ENCODE measurements at places on chromosomes 1 and 21.

DNA sequence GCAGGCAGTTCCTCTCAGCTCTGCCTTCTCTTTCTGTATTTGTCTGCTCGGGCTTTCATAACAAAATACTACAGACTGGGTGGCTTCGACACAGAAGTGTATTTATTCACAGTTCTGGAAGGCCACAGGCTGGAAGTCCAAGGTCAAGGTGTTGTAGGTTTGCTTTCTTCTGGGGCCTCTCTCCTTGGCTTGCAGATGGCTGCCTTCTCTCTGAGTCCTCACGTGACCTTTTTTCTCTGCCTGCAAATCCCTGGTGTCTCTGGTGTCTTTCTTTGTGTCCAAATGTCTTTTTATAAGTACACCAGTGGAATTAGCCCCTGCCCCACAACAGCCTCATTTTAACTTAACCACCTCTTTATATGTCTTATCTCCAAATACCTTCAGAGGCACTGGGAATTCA, 250.0 kb downstream of the TM2D1 start:
- DNase-seq = no peak

GRCh38 chr1:74162333-74162732, 35.6 kb downstream of the LRRIQ3 start:
- DNase-seq = no peak

GRCh38 chr1:66848193-66848592, 47.1 kb upstream of the INSL5 start:
- DNase-seq = no peak

DNA sequence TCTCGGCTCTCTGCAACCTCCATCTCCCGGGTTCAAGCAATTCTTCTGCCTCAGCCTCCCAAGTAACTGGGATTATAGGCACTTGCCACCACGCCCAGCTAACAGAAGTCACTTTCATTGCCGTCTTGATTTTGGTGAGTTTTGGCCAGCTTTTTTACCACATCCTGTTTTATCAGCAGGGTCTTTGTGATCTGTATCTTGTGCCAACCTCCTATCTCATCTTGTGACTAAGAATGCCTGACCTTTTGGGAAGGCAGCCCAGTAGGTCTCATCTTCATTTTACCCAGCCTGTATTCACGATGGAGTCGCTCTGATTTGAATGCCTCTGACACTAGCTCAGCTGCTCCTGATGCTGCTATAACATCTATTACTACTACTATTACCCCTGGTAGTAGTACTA, 46.8 kb upstream of the BARHL2 start:
- no peak for DNase-seq

GRCh38 chr1:110605446-110605845, 712 bp downstream of the KCNA2 start:
- DNase-seq = no peak

DNA sequence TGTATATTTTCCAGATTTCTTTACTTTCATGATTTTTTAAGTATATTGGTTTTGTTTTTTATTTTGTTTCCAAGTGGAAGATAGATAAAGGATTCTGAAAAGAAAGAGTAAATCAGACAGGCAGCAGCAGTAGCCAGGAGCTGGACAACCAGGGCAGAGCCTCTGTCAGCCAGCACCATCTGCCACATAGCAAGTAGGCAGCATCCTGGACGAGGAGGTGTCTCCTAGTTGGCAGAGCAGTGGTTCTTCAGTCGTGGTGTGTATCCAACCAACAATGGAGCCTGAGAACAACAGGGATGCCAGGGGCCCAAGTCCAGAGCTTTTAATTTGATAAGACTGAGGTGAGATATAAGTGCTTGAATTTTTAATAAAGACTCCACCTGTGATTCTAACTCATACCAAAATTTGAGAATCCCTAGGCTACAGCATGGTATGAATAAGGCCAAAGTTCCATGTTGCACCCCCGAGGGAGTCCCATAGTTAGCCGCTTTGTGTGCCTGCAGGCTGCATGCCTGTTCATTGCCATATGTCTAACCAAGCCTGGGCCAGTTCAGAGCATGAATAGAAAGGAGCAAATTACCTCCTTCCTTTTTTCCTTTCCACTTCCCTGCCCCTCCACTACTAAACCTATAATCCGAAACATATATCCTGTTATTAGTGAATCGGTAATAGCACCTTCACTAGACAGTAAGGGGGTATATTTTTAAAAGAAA, 153.2 kb downstream of the NTNG1 start:
- no peak for DNase-seq

- no peak for DNase-seq
Measured at GRCh38 chr1:241275981-241276380, 81.0 kb downstream of the RGS7 start.

DNA sequence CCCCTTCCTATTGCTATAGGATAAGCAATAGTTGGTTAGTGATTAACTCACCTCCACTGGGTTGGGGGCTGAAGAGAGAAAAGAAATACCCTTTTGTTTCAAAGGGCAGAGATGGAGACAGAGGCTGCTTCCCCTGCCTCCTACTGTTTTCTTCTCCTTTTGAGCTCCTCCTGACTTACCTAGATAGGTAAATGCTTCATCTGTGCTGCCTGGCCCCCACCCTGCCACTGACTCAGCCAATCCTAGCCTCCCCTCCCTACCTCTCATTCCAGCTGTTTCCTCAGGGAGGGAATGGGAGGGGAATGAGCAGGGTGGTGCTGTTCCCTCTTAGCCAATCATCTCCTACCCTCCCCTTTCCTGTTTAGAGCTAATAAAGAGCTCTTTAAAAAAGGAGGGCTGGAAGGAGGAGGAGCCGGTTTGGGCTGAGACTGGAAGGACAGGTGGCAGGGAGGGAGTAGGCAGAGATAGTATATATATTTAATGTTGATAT, at the start of gene C1orf116:
Gene C1orf116 (minus strand): TSS at position 229 of the 490 bp plus-strand sequence. CDS start 5,158 bp downstream, outside the sequence.
- DNase-seq = no peak

- no peak for DNase-seq
Measured at GRCh38 chr1:74780594-74780993, 47.6 kb downstream of the TYW3 start.

GRCh38 chr1:33962061-33962460, 98.2 kb downstream of the HMGB4 start:
- no peak for DNase-seq

DNA sequence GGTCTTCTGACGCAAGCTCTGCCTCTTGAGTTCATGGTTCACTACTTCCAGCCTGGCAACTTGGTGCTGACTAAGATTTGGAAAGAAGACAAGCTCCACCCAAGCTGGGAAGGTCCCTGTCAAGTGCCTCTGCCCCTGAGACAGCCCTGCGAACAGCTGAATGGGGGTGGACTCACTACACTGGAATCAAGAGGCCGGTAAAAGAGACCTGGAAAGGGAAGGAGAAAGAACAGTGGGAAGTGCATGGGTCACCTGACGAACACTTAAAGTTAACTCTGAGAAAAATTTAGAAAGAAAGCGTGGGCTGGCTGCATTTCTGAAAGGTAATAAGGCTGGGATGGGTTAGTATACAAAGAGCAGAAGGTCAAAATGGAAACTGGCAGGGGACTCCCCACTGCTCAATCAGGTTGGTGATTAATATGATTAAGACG, 26.1 kb upstream of the ZNF496 start:
- DNase-seq = no peak

Data from right lobe of liver (tissue), 6 donors.